ENCODE measurements at places on chromosomes 6 and 20. TPM values are rescaled to one million over a fixed set of nuclear protein-coding genes. Genes with fewer than 3 reads are reported as not detected.
A peak's percentile ranks its signal among the peaks of the same experiment; 100 is the strongest.

Gene MRPS18B
- 38.8 TPM for total RNA-seq

GRCh38 chr6:167706313-167707109 is 120.2 kb upstream of the AFDN start:
- no peak overlapping the region for H3K27ac ChIP-seq
- H3K4me3 ChIP-seq = no peak overlapping the region
- DNase-seq = peak; percentile 52
- no peaks in the 10 kb centered on the region for H3K36me3 ChIP-seq
- H3K27me3 ChIP-seq = peaks cover 69% of the 10 kb centered on the region

Gene CCN2
- 1.0 TPM for total RNA-seq

DNA sequence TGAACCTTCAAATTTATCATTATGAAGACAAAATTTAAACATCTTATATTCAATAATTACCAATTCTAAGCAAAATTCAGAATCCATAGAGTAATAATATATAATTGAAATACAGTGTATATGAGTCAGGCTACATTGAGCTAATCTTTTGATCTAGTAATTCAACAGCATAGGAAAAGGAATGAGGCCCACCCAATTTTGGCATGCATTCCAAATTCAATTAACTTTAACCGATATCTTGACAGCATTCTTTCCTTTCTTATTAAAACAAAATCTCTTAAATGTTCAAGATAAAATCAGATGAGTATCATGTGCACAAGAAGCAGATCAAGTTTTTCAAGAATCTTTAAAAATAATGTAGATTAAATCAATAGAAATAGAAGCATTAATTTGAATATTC is 132.9 kb upstream of the QKI start:
- no peak for DNase-seq
- H3K27me3 ChIP-seq = peaks cover 2% of the 10 kb centered on the region
- no peaks in the 10 kb centered on the region for H3K4me1 ChIP-seq
- no peak overlapping the region for H3K27ac ChIP-seq
- H3K4me3 ChIP-seq = no peak overlapping the region

DNA sequence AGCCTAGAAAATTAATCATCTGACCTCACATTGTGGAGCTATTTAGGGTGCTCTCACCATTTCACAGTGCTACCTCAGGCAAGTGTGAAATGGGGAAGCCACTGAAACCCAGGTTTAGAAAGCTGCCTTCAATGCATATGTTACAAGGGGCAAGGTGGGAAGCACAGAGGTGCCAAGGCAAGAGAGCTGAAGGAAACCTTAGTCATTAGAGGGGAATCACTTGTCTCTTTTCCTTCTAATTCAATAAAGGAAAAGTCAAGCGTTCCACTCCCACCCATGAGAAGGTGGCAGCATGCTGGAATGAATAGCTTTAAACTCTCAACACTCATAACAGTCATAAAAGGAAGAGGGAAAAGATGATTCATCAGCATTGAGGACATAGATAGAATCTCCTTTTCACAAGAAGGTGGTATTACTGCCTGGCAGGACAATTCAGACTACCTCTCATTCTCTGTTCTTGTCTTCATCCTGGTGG is 251.9 kb upstream of the IRAK1BP1 start:
- H3K36me3 ChIP-seq = no peaks in the 10 kb centered on the region
- H3K27me3 ChIP-seq = no peaks in the 10 kb centered on the region
- DNase-seq = no peak
- H3K4me1 ChIP-seq = no peaks in the 10 kb centered on the region
- H3K27ac ChIP-seq = no peak overlapping the region
- no peak overlapping the region for H3K4me3 ChIP-seq

- H3K4me3 ChIP-seq = no peak overlapping the region
- no peaks in the 10 kb centered on the region for H3K27me3 ChIP-seq
Measured at GRCh38 chr20:40304119-40304613, 384.9 kb downstream of the MAFB start.

Gene NMBR
- not detected for total RNA-seq

DNA sequence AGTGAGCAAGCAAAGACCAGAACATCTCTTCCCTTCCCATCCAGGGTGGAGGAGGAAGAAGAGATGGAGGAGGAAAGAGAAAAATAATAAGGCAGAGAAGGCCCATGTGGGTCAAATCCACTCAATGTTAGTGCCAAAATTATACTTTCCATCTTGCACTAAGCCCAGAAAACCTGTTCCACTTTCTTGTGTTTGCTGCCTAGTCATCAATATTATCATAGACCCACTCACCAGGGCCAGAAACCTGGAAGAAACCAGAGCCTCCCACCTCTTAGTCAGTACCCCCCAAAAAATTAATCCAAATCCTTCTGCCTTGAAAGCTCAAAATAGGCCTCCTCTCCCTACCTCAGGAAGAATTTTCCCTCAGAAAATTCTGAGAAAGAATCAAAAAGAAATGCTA is 171.1 kb downstream of the SOD2 start:
- H3K4me1 ChIP-seq = peaks cover 9% of the 10 kb centered on the region
- H3K4me3 ChIP-seq = no peak overlapping the region
- no peaks in the 10 kb centered on the region for H3K27me3 ChIP-seq
- H3K27ac ChIP-seq = no peak overlapping the region

Gene MC3R
- not detected for total RNA-seq

Gene ABHD16B
- total RNA-seq = not detected

Gene C6orf52
- total RNA-seq = not detected

DNA sequence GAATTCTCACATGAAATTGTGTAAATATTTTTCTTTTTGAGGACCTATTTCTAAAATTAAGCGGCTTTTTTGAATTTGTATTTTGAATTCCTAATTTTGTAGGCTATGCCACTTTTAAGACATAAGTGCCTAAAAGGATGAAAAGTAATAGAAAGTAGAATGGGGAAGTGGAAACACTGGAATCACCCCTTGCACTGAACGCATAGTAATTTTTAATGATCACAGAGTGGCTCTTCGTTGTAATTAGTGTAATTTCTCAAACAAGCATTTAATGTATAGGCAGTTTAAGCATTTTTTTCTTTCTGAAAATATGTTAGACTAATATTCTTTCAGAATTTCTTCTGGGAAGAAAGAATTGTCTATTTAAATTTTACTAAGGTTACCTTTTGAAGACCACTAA is 73.2 kb downstream of the ARID1B start:
- no peak overlapping the region for H3K27ac ChIP-seq
- no peaks in the 10 kb centered on the region for H3K27me3 ChIP-seq
- peaks cover 84% of the 10 kb centered on the region for H3K4me1 ChIP-seq
- H3K4me3 ChIP-seq = no peak overlapping the region
- peak; percentile 50 for DNase-seq

Gene CCDC170
- total RNA-seq = not detected

Gene ENPP4
- 10.0 TPM for total RNA-seq

Gene FAM209A
- 3.3 TPM for total RNA-seq

Gene KIF25
- total RNA-seq = not detected

Gene BMP2
- total RNA-seq = not detected

Gene FGD2
- 352 TPM for total RNA-seq

- no peak overlapping the region for H3K27ac ChIP-seq
- DNase-seq = no peak
- H3K4me3 ChIP-seq = no peak overlapping the region
Measured at GRCh38 chr6:16909658-16910360, 148.5 kb upstream of the ATXN1 start.

Gene TGM3
- total RNA-seq = not detected

- H3K4me3 ChIP-seq = no peak overlapping the region
- no peak overlapping the region for H3K27ac ChIP-seq
- H3K36me3 ChIP-seq = no peaks in the 10 kb centered on the region
- H3K4me1 ChIP-seq = peaks cover 21% of the 10 kb centered on the region
Measured at GRCh38 chr20:45344168-45344860, 3.9 kb downstream of the SDC4 start.

Gene PTPRK
- 16.2 TPM for total RNA-seq

- H3K4me1 ChIP-seq = peaks cover 13% of the 10 kb centered on the region
- no peak overlapping the region for H3K27ac ChIP-seq
- DNase-seq = no peak
- H3K27me3 ChIP-seq = peaks cover 28% of the 10 kb centered on the region
- no peaks in the 10 kb centered on the region for H3K36me3 ChIP-seq
Measured at GRCh38 chr6:32110632-32111031, 1.5 kb upstream of the TNXB start.

GRCh38 chr6:75279418-75279817 is 5.2 kb downstream of the TMEM30A start:
- DNase-seq = no peak
- H3K27me3 ChIP-seq = no peaks in the 10 kb centered on the region
- peaks cover 12% of the 10 kb centered on the region for H3K4me1 ChIP-seq
- H3K27ac ChIP-seq = no peak overlapping the region
- H3K4me3 ChIP-seq = no peak overlapping the region
- no peaks in the 10 kb centered on the region for H3K36me3 ChIP-seq

Gene SYNDIG1
- total RNA-seq = not detected

GRCh38 chr20:48679599-48679998 is 148.2 kb downstream of the PREX1 start:
- H3K4me3 ChIP-seq = no peak overlapping the region
- H3K4me1 ChIP-seq = no peaks in the 10 kb centered on the region
- no peak overlapping the region for H3K27ac ChIP-seq
- peak; percentile 31 for DNase-seq
- peaks cover 9% of the 10 kb centered on the region for H3K36me3 ChIP-seq

DNA sequence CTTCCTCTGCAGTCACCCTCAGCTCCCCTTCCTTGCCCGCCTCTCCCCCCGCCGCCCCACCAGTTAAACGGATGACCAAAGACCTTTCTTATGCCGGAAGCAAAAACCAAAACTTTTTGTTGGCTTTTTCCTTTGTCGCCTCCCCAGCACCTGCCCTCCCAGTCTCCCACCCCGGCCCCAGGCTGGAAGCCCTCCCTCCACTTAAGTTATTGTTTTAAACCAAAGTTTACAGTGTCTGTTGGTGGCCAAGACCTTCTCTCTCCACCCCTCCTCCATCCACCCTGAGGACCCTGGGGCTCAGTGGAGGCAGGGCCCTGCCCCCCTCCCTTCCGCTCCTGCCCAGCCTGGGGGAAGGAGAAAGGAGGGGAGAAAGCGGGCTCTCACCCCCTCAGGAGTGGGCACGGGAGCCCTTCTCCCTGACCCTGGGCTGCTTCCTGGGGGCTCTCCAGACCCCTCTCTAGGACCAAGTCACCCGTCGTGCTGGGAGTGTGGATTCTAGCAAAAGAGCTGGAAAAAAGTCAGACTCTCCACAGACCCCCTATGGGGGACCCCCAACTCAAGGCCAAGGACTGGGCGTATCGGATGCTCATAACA is 38.3 kb upstream of the MDFI start:
- no peak overlapping the region for H3K4me3 ChIP-seq
- DNase-seq = no peak
- H3K4me1 ChIP-seq = peaks cover 13% of the 10 kb centered on the region
- peaks cover 18% of the 10 kb centered on the region for H3K36me3 ChIP-seq
- H3K27ac ChIP-seq = no peak overlapping the region
- H3K27me3 ChIP-seq = no peaks in the 10 kb centered on the region

- no peaks in the 10 kb centered on the region for H3K27me3 ChIP-seq
- no peak overlapping the region for H3K4me3 ChIP-seq
- no peak for DNase-seq
Measured at GRCh38 chr6:90533615-90534336, 53.1 kb downstream of the MAP3K7 start.

Gene PSMB8
- 127 TPM for total RNA-seq

Gene NR2E1
- total RNA-seq = not detected

Gene IL17A
- not detected for total RNA-seq

Data from B cell (primary cell).